ENCODE measurements at places on chromosomes 12 and 14.

DNA sequence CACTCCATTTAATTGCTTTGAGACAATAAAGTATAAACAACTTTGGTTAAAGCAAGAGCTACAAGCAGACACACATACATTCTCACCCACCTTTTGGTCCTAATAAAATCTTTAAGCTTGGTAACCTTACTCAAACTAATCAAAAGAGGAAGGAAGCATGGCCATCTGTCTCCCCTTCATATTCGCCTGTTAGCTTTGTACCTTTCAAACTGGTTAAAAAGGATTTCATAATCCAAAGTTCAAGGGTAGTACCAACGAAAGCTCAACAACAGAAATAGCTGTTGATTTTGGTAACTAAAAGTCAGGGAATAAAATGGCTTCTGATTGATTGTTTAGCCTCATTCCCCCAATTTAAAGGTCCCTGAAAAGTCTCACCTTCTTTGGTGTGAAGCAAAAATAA lies 456.9 kb downstream of the BCAT1 start:
- no peak for DNase-seq

DNA sequence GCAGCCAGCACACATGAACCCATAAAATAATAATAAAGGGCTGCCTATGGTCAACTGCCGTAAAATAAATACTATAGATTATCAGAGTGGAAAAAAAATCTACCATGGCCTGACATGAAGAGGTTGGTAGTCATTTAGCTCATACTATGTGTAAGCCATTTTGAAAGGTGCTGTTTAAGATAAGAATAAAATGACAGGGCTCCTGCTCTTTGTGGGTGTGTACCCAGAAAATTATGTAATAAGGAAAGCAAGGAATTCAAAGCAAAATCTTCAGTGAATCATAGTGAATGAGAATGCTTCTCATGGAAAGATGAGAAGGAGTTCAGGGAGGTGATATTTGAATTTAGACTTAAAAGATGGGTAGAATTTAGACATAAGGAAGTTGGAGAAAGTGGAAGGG lies 42.9 kb upstream of the PPM1H start:
- no peak for DNase-seq

GRCh38 chr12:24898185-24898584 lies 50.7 kb downstream of the BCAT1 start:
- DNase-seq = no peak

GRCh38 chr14:100890061-100890850 lies 13.3 kb downstream of the RTL1 start:
- DNase-seq = no peak

DNA sequence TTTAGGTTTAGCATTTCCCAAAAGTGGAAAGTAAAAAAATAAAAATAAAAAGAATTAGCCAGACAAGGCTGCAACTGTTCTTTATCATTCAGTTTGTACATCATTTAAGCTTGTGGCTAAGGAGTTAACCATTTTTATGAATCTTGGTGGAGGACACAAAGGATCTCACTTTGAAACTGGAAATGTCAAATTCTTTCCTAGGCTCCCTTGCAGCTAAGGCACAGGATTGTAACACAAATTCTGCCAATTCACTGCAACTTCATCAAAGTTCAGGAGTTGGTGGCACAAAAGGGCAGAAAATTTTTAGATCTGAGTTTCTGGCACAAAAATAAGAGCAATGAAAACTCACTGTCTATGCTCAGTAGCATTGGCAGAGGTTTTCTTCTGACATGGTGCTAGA lies 211.2 kb upstream of the SYT10 start:
- no peak for DNase-seq

GRCh38 chr12:47438175-47438574 lies 267.7 kb downstream of the RPAP3 start:
- DNase-seq = no peak

GRCh38 chr12:124557518-124558223 lies 9.7 kb downstream of the NCOR2 start:
- DNase-seq = no peak

DNA sequence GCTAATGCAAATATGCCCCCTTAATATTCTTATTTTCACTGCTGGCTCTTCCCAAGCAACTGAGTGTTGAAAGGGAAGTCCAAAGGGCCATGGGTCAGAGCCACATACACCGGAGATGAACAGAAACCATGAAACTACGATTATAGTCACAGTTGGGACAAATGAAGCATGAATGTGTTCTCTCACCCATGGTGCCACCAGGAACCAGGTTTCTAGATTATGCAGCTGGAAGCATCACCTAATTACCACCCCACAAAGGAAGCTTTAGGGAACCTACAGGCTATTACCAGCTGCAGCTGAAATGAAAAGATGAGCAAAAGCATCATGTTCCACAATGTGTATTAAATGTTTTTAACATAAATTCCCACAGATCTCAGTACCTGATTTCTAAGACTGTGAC lies 15.4 kb downstream of the TMTC1 start:
- DNase-seq = no peak

DNA sequence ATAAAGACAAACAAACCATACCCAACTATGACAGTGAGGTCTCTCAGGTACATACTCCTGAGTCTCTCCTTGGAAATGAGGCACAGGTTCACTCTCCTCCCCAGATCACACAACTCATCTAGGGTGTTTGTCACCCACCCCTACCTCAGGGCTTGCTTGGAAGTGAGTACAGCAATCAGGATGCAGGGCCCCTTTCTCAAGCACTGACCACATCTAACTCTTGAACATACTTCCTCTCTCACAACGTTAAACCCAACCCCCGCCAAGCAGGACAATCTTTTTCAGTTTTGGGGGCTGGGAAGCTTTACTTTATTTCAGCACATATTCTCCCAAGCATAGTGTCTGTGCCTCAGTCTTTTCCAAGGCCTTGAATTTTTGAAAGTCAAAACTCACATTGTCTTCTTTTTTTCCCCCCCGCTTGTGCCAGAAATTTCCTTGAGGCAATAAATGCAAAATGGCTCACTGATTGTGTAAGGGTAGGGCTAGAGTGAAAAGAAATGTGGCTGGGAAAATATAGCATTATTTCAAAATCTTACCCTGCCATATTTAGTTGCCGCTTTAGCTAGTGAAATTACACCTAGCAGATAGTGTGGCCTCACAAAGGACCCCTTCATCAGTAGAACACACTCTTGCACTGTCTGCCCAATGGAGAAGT lies 2.4 kb upstream of the GPR65 start:
- no peak for DNase-seq

DNA sequence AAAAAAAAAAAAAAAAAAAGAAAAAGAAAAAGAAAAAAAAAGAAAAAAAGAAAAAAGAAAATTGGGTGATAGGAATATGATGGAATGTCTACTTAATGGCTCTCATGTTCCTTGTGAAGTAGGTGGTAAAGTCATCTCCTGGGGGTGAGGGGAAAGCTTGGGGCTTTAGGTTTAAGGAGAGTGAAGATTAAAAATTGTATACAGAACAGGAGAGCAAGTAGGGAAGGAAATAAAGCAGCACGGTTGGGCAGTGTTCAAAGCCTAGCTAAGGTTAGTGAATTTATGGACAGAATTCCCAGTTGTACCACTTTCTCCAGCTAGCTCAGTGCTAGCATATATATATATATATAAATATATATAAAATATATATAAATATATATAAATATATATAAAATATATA lies 40.0 kb upstream of the SLC2A13 start:
- DNase-seq = no peak

- DNase-seq = no peak
Observed at GRCh38 chr14:22478247-22478646, 110.8 kb downstream of the DAD1 start.

- no peak for DNase-seq
Observed at GRCh38 chr12:129681830-129682229, 222.0 kb downstream of the TMEM132D start.

DNA sequence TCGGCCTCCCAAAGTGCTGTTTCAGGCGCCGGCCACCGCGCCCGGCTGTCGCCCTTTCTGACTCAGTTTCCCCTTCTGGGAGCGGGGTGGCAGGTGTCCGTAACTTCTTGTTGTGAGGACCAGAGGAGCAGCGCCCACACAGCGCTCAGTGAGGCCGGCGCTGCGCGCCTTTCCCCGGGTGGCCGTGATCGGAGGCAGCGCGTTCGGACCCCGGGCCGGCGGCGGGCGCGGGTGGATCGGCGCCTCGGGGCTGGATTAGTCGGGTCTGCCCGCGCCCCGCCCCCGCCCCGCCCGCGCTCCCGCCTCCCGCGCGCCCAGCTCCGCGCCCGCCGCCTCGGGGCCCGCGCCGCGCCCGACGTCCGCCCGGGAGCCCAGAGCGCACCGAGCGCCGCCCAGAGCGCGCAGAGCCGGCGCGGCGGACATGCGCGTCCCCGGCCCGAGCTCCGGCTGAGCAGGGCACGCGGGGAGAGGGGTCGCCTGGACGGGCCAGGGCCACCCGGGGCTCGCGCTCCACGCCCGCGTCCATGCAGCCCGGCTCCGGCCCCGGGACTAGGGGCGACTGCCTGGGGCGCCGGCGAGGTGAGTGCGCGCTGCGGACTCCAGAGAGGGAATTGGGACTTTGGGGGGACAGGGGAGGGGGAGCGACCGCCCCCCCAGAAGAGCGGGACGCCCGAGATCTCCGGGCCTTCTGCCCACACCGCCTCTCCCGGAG lies 50.6 kb downstream of the LRCOL1 start:
- no peak for DNase-seq

DNA sequence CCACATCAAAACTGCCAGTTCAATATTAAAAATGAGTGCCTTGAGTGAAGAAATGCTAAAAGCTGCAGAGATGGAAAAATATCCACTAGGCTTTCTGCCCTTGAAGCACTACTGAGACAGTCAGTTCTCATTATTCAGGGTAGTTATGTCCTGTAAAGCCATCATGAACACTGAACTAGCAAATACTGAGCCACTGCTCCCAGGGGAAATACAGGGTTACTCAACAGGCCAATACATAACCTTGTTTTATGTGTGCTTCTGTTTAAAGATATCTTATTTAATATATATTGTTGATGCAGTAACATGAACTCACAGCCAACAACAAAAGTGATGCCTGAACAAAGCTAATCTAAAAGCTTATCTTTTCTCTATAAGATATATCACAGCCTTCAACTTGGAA lies 3.3 kb downstream of the RAD52 start:
- no peak for DNase-seq

GRCh38 chr14:68234101-68234905 lies 414.7 kb downstream of the RAD51B start:
- DNase-seq = no peak

DNA sequence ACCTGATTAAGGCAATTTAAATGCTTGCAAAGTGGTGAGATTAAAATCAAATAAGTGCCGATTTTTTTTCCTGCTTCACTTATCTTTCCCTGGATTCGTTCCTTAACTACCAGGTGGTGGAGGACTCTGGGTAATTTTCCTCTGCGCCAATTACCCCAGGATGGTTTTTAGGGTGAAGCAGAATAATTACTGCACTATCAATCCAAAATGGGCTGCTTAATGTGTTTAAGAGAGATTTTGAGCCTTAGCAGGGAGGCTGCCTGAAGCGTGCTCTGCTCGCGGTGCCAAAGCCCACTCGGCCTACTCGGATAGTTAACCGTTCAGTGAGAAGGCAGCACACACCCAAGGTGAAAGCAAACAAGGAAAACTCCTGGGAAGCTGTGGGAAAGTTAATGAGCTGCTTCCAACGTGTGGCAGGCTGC lies 274.9 kb upstream of the LMO3 start:
- DNase-seq = no peak
